ENCODE measurements at places on chromosomes 13 and 19.

DNA sequence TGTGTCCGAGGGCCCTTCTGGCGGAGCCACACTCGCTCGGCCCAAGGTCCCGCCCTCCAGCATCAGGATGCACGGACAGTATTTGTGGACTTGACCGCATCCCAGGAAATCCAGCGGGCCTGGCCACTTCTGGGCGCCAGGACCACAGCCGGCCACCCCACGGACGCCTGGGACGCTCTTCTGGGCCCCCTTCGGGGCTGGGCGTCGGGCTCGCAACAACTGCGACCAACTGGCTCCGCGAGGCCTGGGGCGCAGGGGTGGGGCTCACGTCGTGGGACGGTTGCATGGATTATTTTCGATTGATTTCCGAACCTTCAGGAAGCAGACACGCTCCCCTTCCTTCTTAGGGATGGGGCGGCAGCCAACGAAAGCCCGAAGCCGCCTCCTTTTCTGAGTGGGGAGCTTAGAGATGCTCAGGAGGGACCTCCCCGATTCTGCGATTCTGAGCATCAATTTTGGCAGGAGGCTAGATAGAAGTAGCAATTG is 521 bp upstream of the NUP58 start:
- no peak for DNase-seq

GRCh38 chr13:76798037-76798436 is 88.2 kb downstream of the KCTD12 start:
- DNase-seq = no peak

DNA sequence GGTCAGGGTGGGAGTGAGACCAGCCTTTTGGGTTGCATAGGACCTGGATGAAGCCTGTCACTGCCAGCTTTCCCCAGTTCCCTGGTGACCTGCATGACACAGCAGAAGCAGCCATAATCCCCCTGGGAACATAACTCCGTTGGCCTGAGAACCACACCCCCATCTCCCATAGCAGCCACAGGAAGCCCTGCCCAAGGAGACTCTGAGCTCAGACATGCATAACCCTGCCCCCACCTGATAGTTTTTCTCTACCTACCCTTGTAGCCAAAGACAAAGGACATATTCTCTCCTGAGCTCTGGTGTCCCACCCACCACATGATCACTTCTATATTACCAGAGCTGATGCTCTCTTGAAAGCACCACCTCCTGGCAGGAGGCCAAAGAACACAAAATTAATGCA is 413.5 kb upstream of the HTR2A start:
- no peak for DNase-seq

DNA sequence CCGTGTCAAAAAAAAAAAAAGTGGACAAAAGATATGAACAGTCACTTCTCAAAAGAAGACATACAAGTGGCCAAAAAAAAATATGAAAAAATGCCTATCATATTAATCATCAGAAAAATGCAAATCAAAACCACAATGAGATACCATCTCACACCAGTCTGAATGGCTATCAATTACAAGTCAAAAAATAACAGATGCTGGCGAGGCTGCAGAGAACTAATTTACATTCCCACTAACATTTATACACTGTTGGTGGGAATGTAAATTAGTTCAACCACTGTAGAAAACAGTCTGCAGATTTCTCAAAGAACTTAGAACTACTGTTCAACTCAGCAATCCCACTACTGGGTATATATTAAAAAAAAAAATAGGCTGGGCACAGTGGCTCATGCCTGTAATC is 26.5 kb upstream of the FOXO1 start:
- DNase-seq = no peak

- no peak for DNase-seq
These were observed 1147.1 kb upstream of the SPRY2 start for GRCh38 chr13:81488021-81488420.

DNA sequence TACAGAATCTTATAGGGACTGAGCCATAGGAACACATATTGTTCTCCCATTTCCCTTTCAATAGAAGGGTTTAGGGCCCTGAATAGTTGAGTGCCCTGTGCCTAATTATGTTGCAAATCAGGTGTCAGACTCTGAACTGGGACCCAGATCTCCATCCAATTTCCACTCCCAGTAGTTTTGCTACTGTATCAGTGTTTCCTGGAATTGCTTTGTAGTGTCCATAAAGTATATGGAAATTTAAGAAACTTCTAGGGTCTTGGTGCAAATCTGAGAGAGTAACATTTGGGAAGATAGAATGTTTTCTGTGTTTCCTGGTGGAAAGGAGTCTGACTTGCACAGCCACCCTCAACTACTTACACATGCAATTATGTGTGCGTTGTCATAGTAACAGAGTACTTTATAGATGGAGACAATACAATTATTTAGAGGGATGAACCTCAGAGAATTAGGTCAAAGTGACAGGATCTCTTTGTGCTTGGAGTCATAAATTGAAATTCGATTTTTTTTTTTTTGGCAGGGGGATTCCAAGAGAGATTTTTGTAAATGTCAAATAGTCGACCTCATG is 646 bp upstream of the SLC10A2 start:
- DNase-seq = no peak

DNA sequence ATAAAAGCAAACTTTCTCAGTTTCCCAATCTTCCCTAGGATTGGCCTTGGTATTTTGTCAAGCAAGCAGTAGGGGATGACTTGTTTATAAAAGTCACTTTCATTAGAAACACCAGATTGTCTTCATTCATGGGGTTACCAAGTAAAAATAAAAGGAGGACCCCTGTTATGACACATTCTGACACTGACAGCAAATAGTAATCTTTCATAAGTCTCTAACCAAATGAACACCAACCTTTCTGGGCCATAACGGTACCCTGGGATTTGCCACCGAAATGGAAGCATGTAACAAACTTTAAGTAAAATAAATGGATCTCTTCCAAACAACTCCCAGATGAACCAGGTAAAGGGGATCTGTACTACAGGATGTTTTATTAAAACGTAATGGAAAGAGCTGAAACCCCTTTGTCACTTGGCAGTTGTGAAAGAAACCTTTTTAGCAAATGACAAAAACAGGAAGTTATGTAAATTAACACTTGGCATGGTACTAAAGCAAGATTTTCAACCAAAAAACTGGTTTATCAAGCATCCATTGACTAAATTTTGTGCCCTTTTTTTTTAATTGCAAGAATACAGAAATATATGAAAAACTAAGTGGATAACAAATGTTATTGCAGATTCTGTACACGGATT is 335.6 kb downstream of the RBM26 start:
- no peak for DNase-seq

GRCh38 chr13:50744116-50744660 is 99.3 kb downstream of the DLEU7 start:
- DNase-seq = no peak

GRCh38 chr13:37118016-37118415 is 12.6 kb upstream of the CSNK1A1L start:
- no peak for DNase-seq

- DNase-seq = peak; percentile 93
These were observed at the start of gene ZNF765 for GRCh38 chr19:53394974-53395839. Gene ZNF765, plus strand, starts transcription at chr19:53395149. Its CDS starts 2,867 bp downstream, at chr19:53398016.

GRCh38 chr13:39321574-39321973 is 281.4 kb downstream of the LHFPL6 start:
- DNase-seq = no peak

DNA sequence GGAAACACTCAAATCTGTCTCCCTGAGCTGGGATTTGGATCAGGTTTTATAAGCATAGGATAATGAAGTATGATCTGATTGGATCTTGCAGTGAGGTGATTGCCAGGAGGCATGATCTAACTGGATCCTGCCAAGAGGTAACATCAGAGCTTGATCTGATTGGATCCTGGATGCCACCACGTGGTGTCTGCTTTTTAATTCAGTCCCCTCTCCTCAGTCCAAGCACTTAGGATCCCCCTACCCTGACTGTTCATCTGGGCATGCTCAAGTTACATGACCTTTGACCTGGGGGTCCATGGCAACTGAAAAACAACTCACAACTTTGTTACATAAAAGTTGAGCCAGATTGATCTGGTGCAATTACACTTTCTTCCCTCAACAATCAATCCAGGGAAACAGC is 47.5 kb upstream of the LSM14A start:
- no peak for DNase-seq

- DNase-seq = no peak
These were observed 285 bp downstream of the TMEM143 start for GRCh38 chr19:48363500-48363809.

- no peak for DNase-seq
These were observed 36.9 kb downstream of the POLR1D start for GRCh38 chr13:27658546-27658945.

Measured in activated CD4-positive, CD25-positive, alpha-beta regulatory T cell (primary cell).